ENCODE measurements at places on chromosomes 4 and X. TPM values are rescaled to one million over a fixed set of nuclear protein-coding genes. Genes with fewer than 3 reads are reported as not detected.

DNA sequence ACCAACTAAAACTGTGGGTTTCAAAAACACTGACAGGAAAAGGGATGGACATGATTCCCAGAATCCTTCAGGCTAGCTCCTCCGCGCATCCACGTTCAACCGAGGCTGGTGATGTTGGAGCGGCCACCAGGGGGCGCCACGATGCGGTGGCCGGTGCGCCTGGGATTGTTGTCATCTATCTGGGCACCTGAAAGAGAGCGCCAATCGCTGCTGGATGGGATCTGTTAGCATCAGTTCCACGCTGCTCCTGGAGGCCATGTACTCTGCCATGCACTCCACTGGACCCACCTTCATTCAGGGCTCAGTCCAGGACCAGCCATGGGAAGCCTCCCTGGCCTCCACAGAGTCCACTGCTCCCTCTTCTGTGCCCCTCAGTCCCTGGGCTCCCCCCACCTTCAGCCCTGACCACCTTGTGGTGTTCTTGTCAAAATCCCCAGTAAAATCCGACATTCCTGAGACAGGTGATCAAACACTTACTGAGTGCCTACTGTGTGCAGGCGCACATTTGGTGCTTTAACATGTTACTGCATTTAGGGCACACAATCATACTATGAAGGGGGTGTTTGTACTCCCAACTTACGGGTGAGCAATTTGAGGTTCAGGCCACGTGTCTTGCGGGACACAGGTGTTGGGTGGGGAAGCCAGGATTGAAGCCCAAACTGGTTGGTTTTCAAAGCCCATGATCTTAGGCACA lies 71.1 kb downstream of the CRMP1 start:
- H3K27ac ChIP-seq, result no peak overlapping the region
- H3K4me1 ChIP-seq, result no peaks in the 10 kb centered on the region
- H3K27me3 ChIP-seq, result no peaks in the 10 kb centered on the region
- no peak for DNase-seq

- no peaks in the 10 kb centered on the region for H3K27me3 ChIP-seq
- no peak for DNase-seq
- no peak overlapping the region for H3K4me3 ChIP-seq
- no peak overlapping the region for H3K27ac ChIP-seq
- peaks cover 2% of the 10 kb centered on the region for H3K36me3 ChIP-seq
Measured at GRCh38 chr4:124092541-124092984, 620.0 kb downstream of the ANKRD50 start.

DNA sequence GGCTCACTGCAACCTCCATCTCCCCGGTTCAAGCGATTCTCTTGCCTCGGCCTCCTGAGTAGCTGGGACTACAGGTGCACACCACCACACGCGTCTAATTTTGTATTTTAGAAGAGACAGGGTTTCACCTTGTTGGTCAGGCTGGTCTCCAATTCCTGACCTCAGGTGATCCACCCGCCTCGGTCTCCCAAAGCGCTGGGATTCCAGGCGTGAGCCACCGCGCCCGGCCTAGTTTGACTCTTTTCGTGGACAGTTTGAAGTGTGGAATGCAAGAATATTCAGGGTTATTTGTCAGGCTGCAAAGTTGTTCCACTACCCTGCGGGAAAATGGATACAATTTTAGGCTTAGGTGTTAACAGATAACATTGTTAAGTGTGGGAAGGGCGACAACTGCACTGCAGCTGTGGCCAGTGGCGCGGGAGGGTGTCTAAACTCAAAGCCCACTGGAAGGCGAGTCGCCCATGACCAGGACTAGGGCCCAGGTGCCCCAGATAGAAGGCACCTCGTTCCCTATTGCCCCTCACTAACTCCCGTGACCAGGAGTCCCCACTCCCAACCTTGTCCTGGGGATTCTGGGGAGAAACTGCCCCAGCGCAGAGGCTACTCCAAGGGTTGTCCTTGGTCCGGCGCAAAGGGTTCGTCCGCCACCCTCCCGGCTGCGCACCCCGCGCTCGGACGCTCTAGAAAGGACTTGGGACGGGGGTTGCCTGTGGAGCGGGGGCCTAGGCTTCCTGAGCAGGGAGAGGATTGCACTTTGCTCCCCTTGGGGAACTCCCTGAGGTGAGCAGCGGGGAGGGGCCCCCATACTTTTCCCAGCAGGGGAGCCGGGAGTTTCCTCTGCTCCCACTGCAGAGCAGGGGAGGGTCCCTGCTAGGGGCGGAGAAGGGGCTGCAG lies 1.1 kb upstream of the CD99 start:
- H3K36me3 ChIP-seq, result no peaks in the 10 kb centered on the region
- H3K27ac ChIP-seq, result no peak overlapping the region
- H3K27me3 ChIP-seq, result no peaks in the 10 kb centered on the region

- no peak overlapping the region for H3K4me3 ChIP-seq
- no peaks in the 10 kb centered on the region for H3K27me3 ChIP-seq
- no peak for DNase-seq
- no peak overlapping the region for H3K27ac ChIP-seq
Measured at GRCh38 chr4:5700459-5700858, 7.9 kb downstream of the EVC2 start.

DNA sequence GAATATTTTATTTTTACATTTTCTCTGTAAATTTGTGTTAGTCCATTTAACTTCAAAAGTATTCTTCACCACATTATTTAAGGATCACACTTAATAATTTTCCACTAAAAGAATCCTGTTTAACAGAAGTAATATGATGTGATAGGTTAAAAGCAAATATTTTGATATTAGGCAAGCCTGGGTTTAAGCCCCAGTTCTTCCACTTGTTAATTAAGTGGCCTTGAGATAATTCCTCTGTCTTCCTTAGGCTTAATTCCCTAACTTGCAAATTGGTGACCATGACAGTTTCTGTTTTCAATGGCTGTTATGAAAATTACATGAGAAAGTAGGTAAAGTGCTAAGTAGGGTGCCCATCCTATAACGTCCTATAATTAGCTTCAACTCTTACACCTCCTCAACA lies 129.9 kb upstream of the ATOH1 start:
- H3K4me3 ChIP-seq, result no peak overlapping the region
- no peaks in the 10 kb centered on the region for H3K36me3 ChIP-seq
- H3K27me3 ChIP-seq, result peaks cover 21% of the 10 kb centered on the region
- no peaks in the 10 kb centered on the region for H3K4me1 ChIP-seq
- no peak for DNase-seq
- H3K27ac ChIP-seq, result no peak overlapping the region

- no peak overlapping the region for H3K4me3 ChIP-seq
- DNase-seq, result no peak
- H3K36me3 ChIP-seq, result peaks cover 26% of the 10 kb centered on the region
- H3K4me1 ChIP-seq, result peaks cover 4% of the 10 kb centered on the region
- no peak overlapping the region for H3K27ac ChIP-seq
Measured at GRCh38 chr4:107951551-107951950, 20.2 kb downstream of the CYP2U1 start.

DNA sequence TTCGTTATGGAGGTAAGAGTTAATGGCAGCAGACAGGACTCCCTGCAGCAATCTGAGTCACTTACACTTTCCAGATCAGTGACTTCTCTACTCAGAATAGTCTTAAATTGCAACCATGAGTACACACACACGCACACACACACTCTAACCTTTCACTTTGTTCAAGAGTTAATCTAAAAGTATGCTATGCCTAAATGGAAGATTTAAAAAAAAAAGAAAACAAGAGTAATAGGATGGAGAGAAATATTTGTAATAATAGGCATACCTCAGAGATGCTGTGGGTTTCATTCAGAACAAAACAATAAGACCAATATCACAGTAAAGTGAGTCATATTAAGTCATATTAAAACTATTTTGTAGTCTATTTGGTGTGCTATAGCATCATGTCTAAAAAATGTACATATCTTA lies 969.1 kb upstream of the PCDH10 start:
- no peak overlapping the region for H3K27ac ChIP-seq
- DNase-seq, result no peak
- no peaks in the 10 kb centered on the region for H3K27me3 ChIP-seq
- H3K4me1 ChIP-seq, result peaks cover 4% of the 10 kb centered on the region
- no peaks in the 10 kb centered on the region for H3K36me3 ChIP-seq

DNA sequence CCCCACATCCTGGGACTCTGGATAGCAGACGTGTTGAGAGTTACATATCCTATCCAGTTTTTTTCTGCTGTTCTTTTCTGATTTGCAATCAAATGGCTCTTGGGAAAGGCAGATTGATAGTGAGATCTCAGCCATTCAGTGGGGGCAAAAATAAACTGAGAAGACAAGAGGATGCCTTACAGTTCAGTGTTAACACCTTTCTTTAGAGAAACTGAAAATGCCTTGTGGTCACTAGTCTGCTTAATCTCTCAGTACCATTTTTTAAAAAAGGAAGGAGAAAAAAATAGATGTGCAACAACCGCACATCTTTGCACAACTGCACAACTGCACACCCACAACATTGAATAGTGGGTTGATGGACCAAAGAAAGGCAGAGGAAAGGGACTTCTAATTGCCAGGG lies 109.3 kb downstream of the ARHGEF9 start:
- peaks cover 16% of the 10 kb centered on the region for H3K36me3 ChIP-seq
- H3K27ac ChIP-seq, result no peak overlapping the region
- no peaks in the 10 kb centered on the region for H3K27me3 ChIP-seq
- no peak for DNase-seq

DNA sequence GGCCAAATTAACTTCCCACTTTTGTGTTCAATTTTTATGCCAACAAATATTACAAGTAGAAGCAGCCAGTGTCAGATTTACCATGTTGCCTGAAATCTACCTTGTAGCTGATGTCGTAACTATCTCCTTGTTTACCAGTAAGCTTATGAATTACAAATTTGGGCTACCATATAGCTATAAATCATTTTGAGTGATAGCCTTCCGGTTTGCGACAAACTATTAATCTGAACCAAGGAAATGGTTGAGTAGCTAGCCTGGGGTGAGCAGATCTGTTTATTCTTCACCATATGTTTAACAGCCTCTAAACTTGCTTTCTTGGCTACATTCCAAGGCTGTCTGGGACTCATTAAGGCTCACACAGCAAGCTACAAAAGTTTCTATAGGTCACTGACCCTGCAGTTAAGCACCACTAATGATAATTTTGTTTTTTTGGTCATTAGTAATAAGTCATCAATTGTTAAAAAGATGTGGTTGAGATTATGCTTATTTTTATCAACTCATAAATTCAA lies 218.7 kb upstream of the SPOCK3 start:
- H3K27me3 ChIP-seq, result no peaks in the 10 kb centered on the region
- H3K36me3 ChIP-seq, result no peaks in the 10 kb centered on the region
- no peak overlapping the region for H3K27ac ChIP-seq
- DNase-seq, result no peak
- H3K4me3 ChIP-seq, result no peak overlapping the region

GRCh38 chr4:2691952-2692435 lies 64.1 kb downstream of the TNIP2 start:
- H3K36me3 ChIP-seq, result peaks cover 55% of the 10 kb centered on the region
- no peak overlapping the region for H3K4me3 ChIP-seq
- DNase-seq, result no peak
- no peak overlapping the region for H3K27ac ChIP-seq

DNA sequence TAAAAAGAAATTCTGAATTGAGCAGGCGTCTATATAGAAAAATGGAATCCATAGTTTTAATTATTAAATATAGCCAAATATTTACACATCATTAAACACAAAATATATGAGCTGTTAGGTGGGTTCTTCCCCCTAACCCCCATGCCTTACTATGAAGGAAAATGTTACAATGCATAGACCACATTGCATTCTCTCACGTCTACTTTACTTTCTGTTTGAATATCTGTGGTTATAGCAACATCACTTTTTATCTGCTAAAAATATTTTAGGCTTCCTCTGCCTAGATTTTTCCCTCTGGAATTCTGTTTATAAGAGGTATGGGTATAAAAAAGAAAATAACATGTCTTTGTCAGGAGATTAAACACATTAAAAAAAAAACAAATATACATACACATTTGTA lies 73.1 kb downstream of the MAML3 start:
- peak overlapping the region; percentile 86 for H3K27ac ChIP-seq
- no peak overlapping the region for H3K4me3 ChIP-seq
- peaks cover 61% of the 10 kb centered on the region for H3K4me1 ChIP-seq
- DNase-seq, result no peak
- no peaks in the 10 kb centered on the region for H3K27me3 ChIP-seq

DNA sequence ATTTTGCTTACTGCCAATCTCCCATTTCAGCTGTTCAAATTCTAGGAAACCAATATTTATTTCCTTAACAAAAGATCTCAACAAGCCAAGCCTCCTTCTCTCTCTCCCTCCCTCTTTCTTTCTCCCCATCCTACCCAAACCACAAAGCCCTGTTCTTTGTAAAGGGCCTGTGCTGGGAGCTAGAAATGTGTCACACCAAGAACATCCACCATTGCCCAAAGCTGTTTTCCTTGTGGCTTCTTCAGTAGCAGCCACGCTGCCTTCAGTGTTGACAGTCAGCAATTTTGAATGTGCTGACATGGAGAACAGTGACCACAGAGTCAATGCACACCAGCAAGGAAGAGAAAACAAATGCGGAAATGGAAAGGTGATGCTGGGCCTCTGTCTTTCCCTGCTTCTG lies 203.0 kb downstream of the MAML3 start:
- H3K4me3 ChIP-seq, result no peak overlapping the region
- H3K27ac ChIP-seq, result peak overlapping the region; percentile 52
- peaks cover 4% of the 10 kb centered on the region for H3K27me3 ChIP-seq

DNA sequence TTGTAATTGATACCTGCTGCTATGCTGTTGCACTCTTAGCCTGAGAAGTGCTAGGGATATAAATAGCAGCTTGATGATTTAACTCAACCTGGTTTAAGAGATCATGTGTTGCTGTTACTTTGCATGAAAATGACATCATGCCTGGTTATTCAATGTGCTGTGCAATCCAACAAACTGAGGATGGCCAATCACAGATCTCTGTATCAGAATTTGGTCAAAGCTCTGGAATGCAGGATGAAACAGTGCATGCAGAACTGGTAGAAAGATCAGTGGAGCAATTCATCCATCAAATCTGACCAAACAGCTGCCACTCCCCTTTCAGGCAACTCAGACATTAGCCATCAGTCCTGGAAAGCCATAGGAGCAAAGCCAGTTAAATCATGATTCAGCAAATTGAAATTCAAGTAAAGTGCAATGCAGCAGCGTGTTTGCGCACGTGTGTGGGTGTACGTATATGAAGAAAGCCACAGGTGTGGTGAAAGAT lies 160.3 kb upstream of the RASGEF1B start:
- H3K4me3 ChIP-seq, result no peak overlapping the region
- no peaks in the 10 kb centered on the region for H3K36me3 ChIP-seq
- peaks cover 2% of the 10 kb centered on the region for H3K27me3 ChIP-seq
- no peaks in the 10 kb centered on the region for H3K4me1 ChIP-seq

DNA sequence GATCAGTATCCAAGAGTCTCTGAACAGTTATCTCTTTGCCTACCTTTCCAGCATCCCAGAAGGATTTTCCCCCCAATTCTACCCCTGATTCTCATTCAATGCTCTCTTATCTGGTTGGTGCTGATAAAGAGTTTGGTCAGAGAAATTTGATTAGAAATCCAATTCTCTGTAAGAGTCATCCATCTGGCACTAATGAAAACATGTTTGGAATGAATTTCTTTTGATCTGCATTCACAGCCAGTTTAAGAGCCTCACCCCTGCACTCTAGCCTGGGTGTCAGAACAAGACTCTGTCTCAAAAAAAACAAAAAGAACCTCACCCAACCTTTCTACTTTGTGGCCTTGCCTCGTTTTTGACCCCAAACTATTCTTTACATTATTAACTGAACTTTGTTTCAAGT lies 122.1 kb downstream of the MANBA start:
- H3K4me1 ChIP-seq, result no peaks in the 10 kb centered on the region
- no peak overlapping the region for H3K27ac ChIP-seq
- H3K4me3 ChIP-seq, result no peak overlapping the region

The IL15 gene
- 3.8 TPM for total RNA-seq

The TBL1X gene
- total RNA-seq, result 39.9 TPM

The SPATA18 gene
- total RNA-seq, result 11.9 TPM

The SPIN2B gene
- 17.7 TPM for total RNA-seq

The RS1 gene
- total RNA-seq, result not detected

The CLDN34 gene
- total RNA-seq, result 0.59 TPM

The EPGN gene
- total RNA-seq, result not detected

The BST1 gene
- total RNA-seq, result 0.54 TPM

The MTNR1A gene
- total RNA-seq, result not detected

The JAKMIP1 gene
- total RNA-seq, result not detected

The PDLIM3 gene
- 2.8 TPM for total RNA-seq

The GAB3 gene
- total RNA-seq, result 1.1 TPM

The PRR27 gene
- not detected for total RNA-seq

All from osteocyte (in vitro differentiated cells).